ENCODE measurements at places on chromosomes 1 and 21. TPM values are rescaled to one million over a fixed set of nuclear protein-coding genes. Genes with fewer than 3 reads are reported as not detected.

DNA sequence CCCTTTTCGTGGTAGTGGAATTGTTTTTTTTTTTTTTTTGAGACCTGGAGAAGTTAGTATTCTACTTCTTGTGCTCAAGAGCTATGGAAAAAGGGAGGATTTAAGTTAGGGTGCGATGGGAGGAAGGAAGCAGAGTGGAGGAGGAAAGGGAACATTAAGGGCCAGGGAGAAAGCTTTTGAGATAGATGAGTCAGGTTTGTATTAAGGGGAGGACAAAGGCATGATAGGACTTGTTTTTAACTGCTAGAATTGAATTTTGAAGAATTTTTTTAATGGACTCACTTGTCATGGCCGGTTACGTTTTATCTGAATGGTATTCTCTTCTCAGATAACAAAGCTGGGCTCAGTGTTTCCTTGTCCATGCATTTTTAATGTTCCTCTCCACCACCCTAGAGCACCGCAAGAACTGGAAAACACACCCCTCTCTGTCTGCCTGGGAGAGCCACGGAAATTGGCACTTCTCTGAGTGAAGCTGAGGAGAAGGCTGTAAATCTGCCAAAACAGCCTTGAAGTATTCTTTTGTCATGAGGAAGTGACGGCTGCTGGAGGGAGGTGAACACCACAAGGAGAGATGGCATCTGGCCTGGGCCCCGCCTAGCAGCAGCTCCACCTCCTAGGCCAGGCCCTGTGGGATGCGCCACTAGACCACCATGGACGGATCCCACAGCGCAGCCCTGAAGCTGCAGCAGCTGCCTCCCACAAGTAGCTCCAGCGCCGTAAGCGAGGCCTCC lies 3.5 kb downstream of the NIPAL3 start:
- no peak for DNase-seq

- DNase-seq, result no peak
Measured at GRCh38 chr1:112260699-112261098, 135.3 kb upstream of the CTTNBP2NL start.

Gene SYNC
- total RNA-seq, result 6.5 TPM

- peak; percentile 76 for DNase-seq
Measured at GRCh38 chr1:36155408-36156328, at the start of gene MAP7D1. TSS of gene MAP7D1 (plus strand) at chr1:36156160. CDS start at chr1:36156418, 258 bp downstream.

Gene FABP3
- 0.84 TPM for total RNA-seq

GRCh38 chr1:161282991-161283390 lies 24.4 kb downstream of the PCP4L1 start:
- DNase-seq, result no peak

Measured in endothelial cell of umbilical vein (primary cell).